Ammon's horn (tissue), 1 donor: ENCODE measurements at places on chromosomes 1 and 21.

DNA sequence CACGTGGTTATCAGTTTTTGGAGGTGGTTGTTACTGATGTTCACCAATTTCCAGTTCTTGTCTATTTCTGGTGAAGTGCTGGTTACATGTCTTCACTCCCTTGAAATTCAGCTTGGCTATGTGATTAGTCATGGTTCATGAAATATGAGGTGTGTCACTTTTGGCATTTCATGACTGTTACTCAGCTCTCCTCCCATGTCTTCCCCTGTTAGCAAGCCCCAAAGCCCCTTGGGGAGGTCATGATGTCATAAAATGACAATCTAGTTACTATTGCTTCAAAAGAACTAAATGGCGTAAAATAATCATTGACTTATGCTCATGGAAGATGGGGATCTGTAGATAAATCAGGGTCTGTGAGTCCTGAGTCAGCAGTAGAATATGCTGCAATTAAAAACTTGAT is 425.1 kb downstream of the SETD4 start:
- DNase-seq, result no peak

DNA sequence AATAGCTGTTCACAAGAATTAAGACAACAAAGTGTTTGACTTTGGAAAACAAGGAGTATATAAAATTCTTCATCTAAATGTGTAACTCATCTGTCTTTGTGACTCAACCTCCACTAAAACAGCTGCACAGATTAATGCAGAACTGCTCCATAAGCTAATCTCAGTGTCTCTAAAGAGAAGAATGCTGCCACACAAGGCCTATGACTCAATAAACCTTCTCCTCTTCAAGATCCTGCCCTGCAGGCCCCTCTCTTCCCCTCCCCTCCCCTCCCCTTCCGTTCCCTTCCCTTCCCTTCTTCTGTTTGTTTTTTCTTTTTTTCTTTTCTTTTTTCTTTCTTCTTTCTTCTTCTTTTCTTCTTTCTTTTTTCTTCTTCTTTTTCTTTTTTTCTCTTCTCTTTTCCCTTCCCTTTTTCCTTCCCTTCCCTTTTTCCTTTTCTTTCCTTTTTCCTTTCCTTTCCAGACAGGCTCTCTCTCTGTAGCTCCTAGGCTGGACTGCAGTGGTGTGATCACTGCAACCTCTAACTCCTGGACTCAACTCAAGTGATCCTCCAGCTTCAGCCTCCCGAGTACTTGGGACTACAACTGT is 1052.8 kb downstream of the BRINP3 start:
- DNase-seq, result no peak

GRCh38 chr1:76274302-76274701 is 199.8 kb downstream of the ST6GALNAC3 start:
- DNase-seq, result no peak

DNA sequence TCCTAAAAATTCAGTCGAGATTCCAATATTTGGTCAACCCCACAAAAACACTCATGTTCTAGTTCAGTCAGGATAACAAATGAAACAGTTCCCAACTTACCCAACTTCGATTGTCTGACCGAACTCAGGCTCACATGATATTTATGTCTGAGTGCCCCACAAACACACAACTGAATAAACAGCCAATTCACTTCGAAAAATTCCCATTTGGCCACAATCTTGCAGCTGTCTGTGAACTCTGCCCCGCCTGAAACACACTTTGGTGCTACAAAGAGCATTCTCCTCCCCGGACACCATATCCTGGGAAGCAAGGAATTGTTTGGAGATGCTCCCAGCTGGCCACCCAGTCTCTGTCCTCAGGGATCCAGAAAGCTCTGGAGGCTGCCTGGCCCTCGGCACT is 52.9 kb upstream of the SIM2 start:
- DNase-seq, result no peak

DNA sequence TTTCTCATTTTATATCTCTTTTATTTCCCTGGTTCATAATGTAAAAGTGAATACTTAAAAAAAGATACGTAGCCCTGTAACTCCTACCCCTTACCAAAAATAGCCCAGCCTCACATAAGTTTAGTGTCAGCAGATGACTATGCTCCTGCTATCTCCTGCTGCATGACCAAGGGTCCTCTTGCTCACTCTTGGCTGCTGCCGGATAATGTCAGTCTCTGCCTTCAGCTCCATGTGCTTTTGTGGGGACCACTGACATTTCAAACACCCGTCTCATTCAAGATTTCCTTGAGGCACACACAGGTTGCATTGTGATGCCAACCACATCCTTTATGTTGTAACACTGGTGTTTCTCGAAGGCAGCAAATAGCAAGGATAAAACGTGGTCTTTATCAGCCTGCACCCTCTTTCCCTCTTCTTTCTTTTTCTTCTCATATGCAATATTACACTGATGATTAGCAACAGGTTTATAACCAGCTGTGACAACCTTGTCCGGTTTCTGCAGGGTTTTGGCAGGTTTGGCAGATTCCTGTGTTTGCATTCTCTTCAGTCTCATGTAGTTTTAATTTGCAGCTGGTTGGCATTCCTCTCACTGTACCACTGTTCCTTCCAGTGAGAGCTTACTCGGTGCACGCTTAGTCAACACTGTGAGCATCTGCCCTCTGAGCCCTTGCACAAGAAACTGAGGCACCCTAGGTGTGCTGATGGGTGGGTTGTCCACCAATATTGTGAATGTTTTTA is 62.2 kb downstream of the ZNF684 start:
- DNase-seq, result no peak

- DNase-seq, result no peak
Observed at GRCh38 chr1:66490816-66491215, 43.1 kb upstream of the SGIP1 start.

GRCh38 chr1:116311756-116312680 is 61.0 kb upstream of the ATP1A1 start:
- DNase-seq, result peak; percentile 56

GRCh38 chr1:235423214-235423652 is 56.0 kb downstream of the TBCE start:
- DNase-seq, result no peak

GRCh38 chr1:167825419-167826079 is 88.4 kb downstream of the ADCY10 start:
- no peak for DNase-seq

- DNase-seq, result no peak
Observed at GRCh38 chr1:64845831-64846425, 101.1 kb downstream of the RAVER2 start.

- no peak for DNase-seq
Observed at GRCh38 chr1:101346419-101346818, 109.6 kb downstream of the S1PR1 start.

DNA sequence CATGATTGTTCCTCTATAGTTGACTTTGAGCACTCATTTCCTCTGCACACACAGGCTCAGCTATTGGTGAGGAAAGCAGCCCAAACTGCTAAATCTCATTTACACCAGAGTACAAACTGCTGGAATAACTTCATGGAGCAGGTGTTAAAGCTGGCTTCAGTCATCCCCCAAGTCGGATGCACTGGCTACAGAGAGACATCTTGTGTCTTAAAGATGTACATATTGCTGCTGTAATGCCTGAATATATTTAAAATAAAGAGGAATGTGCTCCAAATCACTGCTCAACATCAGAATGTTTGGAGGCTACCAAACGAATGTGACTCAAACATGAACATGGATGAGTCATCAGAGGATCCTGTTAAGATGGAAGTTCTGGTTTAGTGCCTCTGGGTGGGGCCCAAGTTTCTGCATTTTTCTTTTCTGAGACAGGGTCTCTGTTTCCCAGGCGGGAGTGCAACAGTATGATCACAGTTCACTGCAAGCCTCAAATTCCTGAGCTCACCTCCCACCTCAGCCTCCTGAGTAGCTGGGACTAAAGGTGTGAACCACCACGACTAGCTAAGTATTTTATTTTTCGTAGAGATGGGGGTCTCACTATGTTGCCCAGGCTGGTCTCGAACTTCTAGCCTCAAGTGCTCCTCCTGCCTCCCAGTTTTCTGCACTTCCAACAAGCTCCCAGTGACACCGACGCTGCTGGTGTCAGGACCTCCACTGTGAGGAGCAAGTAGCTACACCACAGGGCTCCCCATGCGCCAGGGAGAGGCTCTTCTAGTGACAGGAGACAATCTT is 79.0 kb upstream of the KRTAP19-8 start:
- no peak for DNase-seq

GRCh38 chr1:234610061-234610665 is at the start of gene IRF2BP2:
TSS of gene IRF2BP2 (minus strand) at chr1:234610178. CDS start at chr1:234609494, 684 bp downstream.
- DNase-seq, result peak; percentile 87

GRCh38 chr1:45430490-45430889 is 60.5 kb downstream of the TESK2 start:
- no peak for DNase-seq

DNA sequence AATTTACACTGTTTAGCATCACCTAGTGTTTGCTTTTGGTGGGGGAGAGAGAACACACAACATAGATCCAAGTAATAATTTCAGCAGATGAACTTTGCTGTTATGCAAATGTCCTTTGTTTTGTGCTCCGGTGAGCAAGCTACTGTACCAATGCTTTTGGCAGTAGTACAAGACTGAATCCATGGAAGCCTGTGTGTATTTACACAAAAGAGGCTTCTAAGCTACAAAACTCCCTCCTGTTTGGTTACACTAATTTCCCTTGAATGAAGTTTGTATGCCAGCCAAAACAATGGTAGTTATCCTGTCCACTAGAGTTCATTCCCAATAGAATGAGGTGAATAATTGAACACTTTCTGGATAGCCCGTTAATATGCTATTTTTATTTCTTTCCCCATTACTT is 320.5 kb downstream of the KCTD3 start:
- peak; percentile 10 for DNase-seq

DNA sequence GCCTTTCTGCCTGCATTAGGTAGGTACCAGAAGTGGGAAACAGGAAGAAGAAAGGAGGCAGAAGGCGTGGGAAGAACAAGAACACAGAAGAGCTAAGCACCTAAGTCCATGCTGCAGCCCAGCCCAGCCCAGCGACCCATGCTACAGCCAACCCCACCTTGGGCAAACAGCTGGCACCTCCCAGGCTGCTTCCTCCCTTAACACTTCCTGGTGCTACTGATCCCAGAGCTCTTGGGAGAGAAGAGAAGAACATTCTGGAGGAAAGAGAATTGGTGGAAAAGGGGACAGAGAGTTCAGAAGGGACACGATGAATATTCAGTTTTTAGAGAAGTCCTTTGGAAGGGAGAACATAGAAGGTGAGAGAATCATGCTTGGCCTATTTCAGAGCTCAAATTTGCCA is 28.5 kb downstream of the PLEKHA6 start:
- DNase-seq, result no peak

GRCh38 chr1:199297887-199298286 is 659.0 kb downstream of the PTPRC start:
- DNase-seq, result no peak

- no peak for DNase-seq
Observed at GRCh38 chr1:179743679-179744400, 749 bp downstream of the FAM163A start.
